ENCODE measurements at places on chromosomes 7 and 10.

DNA sequence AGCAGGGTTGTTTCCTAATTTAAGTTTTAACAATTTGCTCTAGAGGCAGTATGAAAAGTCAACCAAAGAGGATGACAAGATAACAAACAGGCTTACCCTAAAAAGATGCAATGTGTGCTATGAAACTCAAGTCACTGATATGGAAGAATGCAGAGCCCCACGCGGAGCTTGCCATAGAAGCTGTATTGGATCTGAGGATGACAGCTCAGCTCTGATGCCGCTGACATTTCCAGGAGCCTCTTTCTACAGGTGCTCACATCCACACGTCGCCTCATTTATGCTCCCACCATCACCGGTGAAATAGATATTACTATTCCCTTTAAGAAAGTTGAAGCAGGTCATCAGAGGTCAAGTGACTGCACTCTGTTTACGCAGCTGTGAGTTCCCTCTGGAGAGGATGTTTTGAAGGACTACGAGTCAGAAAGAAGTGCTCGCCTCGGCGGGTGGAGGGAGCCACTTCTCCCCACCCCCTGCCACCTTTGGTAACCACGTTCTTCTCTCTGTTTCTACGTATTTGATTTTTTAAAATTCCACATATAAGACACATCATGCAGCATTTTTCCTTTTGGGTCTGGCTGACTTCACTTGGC is 275.4 kb downstream of the GLRX3 start:
- DNase-seq = no peak

DNA sequence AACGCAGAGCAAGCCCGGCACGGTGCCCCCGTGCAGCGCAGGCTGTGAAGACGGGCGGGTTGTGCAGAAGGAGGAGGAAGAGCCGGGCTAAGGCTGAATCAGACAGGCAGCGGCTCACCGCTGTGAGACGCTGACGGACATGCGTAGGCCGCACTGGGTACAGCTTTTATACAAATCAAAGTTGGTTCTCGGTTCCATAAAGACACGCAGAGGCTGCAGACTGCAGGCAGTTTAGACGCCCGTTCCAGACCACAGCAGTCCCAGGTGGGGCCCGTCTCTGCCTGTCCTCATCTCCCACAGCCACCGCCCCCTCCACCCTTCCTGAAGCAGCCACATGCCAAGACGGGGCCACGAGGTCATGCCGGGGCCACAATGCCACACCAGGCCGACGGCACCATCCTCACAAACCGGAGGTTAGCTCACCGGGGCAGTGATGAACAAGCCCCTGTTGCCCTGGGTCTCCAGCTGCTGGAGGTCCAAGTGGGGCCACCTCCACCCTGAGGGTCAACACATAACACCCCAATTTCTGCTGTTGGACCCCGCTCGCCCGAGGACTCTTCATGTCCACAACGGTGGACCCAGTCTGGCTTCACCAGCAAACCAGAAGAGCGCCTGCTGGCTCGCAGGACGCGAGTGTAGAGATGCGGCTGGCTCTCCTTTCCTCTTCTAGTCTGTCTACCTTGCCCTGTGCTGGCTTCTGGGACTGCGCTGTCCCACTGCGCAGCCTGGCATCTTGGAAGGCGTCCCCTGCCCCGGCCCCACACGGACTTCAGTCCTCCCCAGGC is 227.2 kb downstream of the ELFN1 start:
- no peak for DNase-seq

- DNase-seq = peak; percentile 67
These were observed 17.6 kb downstream of the CDNF start for GRCh38 chr10:14820010-14820774.

DNA sequence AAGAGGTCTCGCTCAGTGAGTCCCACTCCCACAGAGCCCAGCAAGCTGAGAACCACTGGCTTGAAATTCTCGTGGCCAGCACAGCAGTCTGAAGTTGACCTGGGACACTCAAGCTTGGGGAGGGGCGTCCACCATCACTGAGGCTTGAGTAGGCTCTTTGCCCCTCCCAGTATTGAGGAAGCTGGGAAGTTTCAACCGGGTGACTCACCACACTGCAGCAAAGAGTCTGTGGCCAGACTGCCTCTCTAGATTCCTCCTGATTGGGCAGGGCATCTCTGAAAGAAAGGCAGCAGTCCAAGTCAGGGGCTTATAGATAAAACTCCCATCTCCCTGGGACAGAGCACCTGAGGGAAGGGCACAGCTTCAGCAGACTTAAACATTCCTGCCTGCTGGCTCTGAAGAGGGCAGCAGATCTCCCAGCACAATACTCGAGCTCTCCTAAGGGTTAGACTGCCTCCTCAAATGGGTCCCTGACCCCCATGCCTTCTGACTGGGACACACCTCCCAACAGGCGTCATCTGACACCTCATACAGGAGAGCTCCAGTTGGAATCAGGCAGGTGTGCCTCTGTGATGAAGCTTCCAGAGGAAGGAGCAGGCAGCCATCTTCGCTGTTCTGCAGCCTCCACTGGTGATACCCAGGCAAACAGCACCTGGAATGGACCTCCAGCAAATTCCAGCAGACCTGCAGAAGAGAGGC is 970.9 kb upstream of the LRRN3 start:
- no peak for DNase-seq

GRCh38 chr10:70992436-70992835 is 104.1 kb upstream of the PCBD1 start:
- no peak for DNase-seq
